ENCODE measurements at places on chromosomes 5 and 9.
A peak's percentile ranks its signal among the peaks of the same experiment; 100 is the strongest.

- DNase-seq, result no peak
These were observed 10.8 kb downstream of the ZDHHC11B start for GRCh38 chr5:773517-774264.

GRCh38 chr9:35791297-35791921, at the start of gene NPR2:
Gene NPR2 (plus strand): TSS chr9:35791591. CDS start chr9:35792409, 818 bp downstream.
- no peak for DNase-seq

DNA sequence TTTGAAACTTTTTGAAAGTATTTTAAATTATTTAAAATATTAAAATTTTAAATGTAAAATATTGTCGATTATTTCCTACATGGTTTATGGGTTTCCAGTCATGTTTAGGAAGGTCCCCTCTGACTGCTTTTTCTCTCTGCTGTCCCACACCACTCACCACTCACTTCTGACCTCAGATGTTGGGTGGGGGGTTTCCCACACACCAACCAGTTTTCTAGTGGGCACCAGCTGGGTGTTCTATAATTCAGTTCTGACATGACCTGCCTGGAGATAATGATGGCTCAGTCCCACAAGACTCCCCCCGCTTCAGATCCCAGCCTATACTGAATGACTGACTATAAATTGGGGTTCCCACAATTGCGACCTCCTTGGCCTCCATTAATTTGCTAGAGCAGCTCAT, 310.4 kb downstream of the GADD45G start:
- DNase-seq, result no peak

DNA sequence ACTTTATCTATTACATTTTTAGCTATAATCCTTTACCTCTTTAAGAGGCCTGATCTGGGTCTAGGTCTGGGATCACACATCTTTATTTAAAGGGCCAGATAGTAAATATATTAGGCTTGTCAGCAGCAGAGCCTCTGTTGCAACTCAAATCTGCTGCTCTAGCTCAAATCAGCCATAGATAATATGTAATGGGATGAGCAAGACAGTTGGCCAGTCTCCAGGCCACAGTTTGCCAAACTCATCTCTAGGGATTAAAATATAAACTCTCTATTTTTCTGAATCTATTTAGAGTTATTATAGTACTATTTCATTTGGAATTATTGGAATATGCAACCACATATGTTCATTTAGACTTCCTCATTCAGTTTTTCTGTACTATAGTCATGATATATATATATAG, 115.9 kb upstream of the MINAR2 start:
- DNase-seq, result no peak

DNA sequence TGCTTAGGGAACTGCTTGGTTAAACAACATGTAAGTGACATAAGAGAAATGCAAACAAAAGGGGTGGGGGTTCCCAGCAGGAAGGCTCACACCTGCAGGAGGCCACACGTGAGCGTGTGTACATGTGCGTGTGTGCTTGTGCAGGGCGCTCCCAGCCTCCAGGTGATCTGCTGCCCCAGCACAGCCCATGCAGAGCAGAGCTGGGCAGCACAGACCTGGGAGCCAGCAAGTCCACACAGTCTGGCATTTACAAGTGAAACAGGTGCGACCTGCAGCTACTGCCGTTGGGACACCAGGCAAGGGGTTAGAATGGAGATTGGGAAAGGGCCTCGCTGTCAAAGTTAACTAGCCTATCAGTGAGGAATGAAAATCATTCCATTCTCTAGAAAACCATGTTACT, 41.8 kb downstream of the GRAMD2B start:
- DNase-seq, result peak; percentile 45

DNA sequence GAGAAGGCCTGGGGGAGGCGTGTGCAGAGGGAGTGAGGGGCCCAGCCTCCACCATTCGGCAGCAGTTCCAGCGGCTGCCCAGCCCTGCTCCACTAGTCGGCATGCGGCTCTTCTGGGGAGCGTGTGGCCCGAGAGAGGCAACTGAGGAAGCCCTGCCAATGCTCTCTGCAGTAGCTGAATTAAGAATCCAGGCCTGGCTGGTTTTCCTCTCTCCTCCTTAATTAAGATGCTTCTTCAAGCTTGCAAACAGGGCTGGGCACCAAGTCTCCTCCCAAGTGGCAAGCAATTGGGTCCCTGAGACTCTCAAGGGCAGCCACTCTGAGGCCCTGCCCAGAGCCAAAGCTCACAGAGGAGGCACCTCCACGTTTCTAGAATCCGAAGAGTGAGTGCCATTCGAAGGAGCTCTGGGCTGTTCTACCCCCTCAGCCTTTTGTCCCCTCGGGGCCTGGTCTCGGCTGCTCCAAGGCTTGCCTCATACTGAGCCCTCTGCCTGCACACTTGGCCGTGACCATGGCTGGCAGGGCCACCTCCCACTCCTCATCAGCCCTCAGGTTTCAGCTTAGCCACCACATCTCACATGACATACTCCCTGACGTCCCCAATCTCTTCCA, 75.4 kb upstream of the LRRTM2 start:
- no peak for DNase-seq
